ENCODE measurements at places on chromosomes 5 and 9.

DNA sequence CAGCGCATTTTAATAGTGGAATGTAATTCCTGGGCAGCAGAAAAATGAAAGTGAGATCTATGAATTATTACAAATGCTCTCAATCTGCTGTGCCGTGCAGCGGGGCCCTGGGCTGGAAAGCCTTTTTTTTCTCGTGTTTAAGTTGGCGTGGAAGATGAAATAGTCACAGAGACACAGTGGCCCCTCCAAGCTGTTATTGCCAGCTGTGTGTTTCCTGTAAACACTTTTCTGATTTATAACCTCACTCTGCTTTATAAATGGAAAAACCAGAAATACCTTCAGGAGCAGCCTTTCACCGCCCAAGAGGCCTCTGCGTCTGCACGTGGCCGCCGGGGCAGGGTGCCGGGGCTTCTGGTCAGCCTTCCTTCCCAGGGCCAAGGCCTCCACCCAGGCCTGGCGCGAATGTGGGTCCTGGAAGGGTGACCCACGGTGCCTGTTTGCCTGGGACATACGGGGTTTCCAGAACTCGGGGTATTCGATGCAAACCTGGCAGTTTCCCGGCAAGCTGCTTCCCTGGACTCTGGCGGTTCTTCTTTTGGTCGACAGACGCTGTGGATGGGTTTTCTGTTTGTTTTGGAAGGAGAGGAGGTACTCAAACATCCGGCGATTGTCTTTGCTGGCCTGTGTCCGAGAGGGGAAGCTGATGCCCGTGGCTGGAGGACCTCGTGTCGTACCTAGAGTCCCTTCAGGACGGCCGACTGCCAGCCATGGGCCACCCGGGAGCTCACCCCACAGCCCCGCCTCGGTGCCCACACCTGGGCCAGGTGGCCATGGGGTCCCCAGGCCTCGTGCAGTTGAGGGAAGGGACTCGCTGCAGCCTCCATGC is 256.7 kb downstream of the PARP8 start:
- no peak for DNase-seq

GRCh38 chr9:121125590-121125989 is 50.8 kb downstream of the CNTRL start:
- no peak for DNase-seq

- no peak for DNase-seq
Observed at GRCh38 chr5:165460911-165461310, 1955.5 kb downstream of the MAT2B start.

DNA sequence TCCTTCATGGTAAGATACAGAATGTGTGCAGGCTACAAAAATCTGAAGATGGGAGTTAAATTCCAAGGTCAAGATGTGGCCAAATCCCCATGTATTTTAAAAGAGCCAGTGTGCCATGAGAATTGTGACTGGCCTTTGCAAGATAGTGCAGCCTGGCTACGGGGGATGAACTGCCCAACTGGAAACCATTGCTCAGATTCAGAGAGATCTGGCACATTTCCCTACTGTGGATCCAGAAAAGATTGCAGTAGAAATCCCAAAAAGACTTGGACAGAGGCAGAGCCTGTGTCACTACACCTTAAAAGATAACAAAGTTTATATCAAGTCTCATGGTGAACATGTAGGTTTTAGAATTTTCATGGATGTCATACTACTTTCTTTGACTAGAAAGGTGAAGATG is 26.2 kb downstream of the SLC12A2 start:
- DNase-seq, result no peak

- DNase-seq, result no peak
Observed at GRCh38 chr5:1057485-1058082, 49.0 kb downstream of the NKD2 start.

DNA sequence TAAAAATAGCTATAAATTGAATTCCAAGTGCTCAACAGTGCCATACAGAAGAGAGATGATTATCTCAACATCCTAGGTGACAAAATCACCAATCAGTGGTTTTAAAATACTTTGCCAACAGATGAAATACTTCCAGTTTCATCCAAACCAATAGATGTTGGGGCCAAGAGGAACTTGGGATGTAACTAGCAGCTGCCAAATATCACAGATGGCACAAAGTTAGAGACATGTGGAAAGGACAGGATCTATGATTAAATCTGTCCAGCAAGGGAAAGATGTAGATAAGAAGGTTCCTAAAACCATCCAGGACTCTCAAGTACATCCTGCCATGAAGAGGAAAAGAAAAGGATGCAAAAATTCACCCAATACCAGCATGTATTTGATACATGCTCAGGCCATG is 23.8 kb downstream of the TRPM3 start:
- no peak for DNase-seq

DNA sequence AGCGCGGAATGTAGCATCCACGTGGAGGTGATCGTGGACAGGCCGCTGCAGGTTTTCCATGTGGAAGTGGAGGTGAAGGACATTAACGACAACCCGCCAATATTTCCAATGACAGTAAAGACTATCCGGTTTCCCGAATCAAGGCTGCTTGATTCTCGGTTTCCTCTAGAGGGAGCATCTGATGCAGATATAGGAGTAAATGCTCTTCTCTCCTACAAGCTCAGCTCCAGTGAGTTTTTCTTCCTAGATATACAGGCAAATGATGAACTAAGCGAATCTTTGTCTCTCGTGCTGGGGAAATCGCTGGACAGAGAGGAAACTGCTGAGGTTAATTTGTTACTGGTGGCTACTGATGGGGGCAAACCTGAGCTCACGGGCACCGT is 598 bp downstream of the PCDHA2 start:
- DNase-seq, result no peak

GRCh38 chr5:20305463-20305862 is 317.5 kb upstream of the CDH18 start:
- DNase-seq, result no peak

DNA sequence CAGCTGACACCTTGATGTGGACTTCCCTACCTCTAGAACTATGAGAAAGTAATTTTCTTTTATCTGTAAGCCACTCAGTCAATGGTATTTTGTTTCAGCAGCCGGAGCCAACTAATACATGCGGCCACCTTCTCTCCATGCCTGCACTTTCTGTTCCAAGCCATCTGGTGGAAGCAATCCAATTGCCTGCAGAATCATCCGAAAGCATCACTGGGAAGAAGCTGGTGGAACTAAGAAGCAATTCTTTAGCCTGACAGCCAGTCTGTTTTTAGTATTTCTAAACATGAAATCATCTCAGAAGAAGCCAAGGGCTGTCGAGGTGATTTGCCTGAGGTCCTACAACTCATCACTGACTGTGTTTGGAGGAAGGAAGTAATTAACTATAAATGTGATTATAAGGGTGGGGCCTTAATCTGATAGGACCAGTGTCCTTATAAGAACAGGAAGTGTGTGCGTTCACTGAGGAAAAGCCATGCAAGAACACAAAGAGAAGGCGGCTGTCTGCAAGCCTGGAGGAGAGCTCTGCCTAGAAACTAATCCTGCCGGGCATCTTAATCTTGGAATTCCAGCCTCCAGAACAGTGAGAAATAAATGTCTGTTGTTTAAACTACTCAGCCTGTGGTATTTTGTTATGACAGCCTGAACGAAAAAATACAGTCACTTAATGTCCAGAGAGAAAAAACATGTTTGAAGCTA is 49.1 kb downstream of the NXNL2 start:
- no peak for DNase-seq

- DNase-seq, result no peak
Observed at GRCh38 chr5:80711938-80712337, 57.2 kb upstream of the DHFR start.

DNA sequence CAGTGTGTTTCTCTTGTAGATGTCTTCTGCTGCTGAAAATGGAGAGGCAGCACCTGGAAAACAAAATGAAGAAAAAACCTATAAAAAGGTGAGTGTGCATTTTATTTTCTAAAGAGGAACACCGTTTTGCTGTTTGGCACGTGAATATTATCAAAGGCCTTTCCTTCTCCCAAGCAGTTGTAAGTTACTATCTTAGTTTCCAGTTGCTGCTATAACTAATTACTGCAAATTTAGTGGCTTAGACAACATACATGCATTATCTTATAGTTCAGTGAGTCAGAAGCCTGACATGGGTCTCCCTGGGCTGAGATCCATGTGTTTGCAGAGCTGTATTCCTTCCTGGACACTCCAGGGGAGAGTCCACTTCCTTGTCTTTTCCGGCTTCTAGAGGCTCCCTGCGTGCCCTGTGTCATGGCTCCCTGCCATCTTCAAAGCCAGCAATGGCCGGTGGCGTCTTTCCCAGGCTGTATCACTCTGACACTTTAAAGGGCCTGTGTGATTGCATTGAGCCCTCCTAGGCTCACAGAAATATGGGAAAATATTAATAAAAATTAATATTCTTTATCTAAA is 117.6 kb downstream of the PIP5K1B start:
- peak; percentile 4 for DNase-seq

DNA sequence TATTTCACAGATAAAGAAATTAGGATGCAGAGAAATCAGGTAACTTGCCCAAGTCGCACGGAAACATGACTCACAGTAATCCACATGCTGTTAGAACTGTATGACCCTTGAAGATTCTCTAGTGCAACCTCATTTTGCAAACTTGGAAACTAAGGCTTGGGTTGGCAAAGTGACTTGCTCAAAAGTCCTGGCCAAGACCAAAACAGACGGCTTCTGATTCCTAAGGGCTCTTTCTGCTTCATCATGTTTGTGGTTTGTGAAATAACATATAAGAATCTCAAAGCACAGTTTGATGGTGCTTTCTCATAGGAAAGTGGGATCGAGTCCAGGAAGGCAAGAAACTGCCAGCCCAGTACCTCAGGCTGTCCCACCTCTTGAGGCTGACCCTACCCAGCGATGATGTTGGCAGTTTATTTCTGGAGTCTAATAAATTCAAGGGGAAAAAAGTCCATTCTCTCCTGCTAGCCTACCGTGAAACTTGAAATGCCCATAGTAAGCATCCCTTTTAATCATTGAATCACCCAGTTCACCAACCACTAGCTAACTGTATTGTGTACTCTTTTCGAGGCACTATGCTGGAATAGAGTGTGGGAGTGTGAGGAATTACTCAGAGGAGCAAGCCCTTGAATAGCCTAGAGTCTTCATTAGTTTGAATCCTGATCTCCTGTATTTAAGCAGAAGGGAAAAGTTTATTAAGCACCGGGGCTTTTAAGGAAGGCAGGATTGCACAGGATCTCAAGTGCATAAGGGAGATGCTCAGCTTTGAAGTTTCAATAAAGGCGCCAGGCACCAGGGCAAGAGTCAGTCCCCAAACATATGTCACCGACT is 14.1 kb downstream of the CAPSL start:
- DNase-seq, result no peak

GRCh38 chr5:142014911-142015584 is 2.2 kb upstream of the GNPDA1 start:
- no peak for DNase-seq

GRCh38 chr5:65068410-65068809 is 299.7 kb downstream of the CWC27 start:
- DNase-seq, result no peak

GRCh38 chr5:172769616-172770373 is 1.2 kb downstream of the DUSP1 start:
- no peak for DNase-seq

DNA sequence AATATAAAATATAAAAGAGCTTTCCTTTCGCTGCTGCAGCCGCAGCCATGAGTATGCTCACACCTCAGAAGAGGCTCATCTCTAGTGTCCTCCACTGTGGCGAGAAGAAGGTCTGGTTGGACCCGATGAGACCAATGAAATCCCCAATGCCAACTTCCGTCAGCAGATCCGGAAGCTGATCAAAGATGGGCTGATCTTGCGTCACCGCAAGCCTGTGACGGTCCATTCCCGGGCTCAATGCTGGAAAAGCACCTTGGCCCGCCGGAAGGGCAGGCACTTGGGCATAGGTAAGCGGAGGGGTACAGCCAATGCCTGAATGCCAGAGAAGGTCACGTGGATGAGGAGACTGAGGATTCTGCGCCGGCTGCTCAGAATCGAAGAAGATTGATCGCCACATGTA is 12.6 kb upstream of the PRDM12 start:
- DNase-seq, result no peak

- DNase-seq, result no peak
Observed at GRCh38 chr9:108588246-108588645, 267.5 kb downstream of the ACTL7B start.

Measured in caudate nucleus (tissue), 63 donors.